ENCODE measurements at places on chromosomes 16 and 17.

DNA sequence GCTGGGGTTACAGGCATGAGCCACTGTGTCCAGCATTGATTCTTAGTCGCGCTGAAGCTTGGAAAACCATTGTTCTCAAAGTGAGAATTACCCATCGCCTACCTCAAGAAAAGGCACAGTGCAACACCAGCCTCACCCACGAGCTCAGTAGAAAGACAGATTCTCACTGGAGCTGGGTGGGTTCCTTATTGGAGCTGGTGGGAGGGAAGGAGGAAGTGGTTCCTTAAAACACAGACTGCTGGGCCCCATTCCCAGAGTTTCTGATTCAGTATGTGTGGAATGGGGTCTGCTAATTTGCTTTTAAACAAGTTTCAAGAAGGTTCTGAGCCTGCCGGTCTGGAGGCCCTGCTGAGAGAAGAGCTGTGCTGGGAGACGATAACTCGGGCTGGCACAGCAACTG is 264.7 kb downstream of the ENGASE start:
- no peak for DNase-seq

DNA sequence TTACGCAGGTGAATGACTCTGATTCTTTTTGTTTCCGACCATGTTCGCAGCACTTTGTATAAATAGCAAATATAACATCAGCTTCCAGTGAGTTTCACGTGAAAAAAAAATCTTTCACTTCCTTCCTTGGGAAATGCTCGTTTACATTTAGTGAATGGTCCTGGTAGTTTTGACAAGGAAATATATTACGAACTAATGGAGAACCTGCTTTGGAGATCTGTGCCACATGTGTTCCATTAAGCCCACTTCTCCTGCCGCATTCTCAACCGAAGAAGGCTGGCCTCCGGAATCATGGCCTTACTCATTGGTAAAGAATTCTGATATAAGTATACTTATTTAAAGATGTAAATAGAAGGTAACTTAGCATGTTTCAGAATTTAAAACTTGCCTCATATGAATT is 3.6 kb downstream of the CRAMP1 start:
- no peak for DNase-seq

DNA sequence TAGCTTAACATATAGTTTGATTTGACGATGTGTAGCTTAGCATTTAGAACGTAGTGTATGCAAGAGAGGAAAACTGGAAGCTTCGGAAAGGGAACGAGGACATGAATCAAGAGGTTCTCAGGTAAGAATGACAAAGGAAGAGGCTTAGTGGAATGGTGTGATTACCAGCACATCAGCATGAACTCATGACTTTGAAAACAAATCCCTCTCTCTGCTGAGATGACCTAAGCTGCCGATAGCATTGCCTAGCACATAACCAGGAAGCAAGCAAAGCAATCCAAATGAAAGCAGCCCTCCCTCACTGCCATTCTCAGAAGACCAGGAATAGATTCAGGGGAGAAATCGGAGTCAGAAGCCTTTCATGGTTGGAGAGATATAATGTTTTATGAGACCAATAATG is 51.3 kb upstream of the CCL1 start:
- no peak for DNase-seq

- no peak for DNase-seq
Measured at GRCh38 chr16:22264786-22265185, 32.4 kb upstream of the POLR3E start.

DNA sequence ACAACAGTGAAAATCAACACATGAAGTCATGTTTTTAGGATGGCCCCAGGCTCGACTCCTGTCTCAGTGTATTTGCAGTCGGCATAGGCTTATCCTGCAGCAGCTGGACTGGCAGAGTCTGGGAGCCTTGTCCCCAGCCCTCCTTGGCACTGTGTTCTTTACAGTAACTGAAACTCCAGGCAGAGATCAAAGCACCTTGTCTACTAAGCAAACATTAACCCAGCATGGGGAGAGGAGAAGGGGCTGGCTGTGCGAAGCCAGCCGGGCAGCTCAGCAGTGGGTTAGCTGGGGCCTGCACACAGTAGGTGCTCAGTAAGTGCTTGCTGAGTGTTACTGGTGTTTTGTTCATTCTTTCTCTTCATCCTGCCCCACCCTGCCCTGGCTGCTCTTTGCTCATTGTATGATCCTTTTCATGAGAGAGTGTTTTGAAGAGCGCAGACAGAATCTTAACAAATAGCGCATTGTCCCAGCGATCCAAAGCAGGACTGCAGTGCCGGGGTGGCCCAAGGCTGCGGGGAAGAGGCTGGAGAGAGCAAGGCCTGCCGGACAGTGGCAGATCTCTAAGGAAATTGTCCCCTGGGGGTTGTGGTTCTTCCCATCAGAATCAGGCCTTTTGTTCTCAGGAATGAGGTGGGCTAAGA is 23.5 kb upstream of the ITGB4 start:
- DNase-seq, result no peak

DNA sequence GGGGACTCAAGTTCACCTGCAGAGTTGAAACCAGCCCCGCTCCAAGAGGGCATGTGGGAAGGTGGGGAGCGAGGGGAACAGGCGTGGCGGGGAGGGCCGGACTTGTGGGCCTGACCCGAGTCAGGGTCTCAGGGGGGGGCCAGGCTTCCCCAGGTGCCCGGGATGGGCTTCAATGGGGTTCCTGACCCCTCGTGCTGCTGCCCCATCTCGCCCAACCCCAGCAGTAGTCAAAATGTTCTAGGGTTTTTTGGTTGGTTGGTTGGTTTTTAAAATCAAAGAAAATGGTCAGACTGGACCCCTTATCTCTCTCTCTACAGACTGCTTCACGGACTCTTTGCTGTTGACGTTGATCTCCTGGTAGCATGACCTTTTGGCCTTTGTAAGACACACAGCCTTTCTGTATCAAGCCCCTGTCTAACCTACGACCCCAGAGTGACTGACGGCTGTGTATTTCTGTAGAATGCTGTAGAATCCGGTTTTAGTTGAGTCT is 69.5 kb downstream of the AMFR start:
- DNase-seq, result no peak
